ENCODE measurements at places on chromosomes 7 and 10.

DNA sequence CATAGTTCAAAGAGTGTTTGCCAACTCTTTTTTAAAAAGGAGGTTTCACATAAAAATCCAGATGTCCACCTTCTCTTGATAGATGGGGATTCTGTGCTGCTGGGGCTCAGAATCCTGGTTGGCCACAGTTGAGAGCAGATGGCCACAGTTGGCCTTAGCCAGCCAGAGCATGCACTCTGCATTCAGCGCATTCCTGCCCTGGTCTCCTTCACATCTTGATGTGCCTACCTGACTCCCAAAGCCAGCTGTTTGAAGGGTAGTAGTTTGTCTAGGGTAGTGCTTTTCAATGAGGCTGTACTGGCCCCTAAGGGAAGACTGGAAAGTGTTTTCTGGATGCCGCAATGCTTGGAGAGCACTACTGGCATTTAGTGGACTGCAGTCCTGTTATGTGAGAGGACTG is 208.1 kb upstream of the HDAC9 start:
- no peak for DNase-seq

- DNase-seq = no peak
Observed at GRCh38 chr7:115297656-115298055, 375.8 kb downstream of the MDFIC start.

DNA sequence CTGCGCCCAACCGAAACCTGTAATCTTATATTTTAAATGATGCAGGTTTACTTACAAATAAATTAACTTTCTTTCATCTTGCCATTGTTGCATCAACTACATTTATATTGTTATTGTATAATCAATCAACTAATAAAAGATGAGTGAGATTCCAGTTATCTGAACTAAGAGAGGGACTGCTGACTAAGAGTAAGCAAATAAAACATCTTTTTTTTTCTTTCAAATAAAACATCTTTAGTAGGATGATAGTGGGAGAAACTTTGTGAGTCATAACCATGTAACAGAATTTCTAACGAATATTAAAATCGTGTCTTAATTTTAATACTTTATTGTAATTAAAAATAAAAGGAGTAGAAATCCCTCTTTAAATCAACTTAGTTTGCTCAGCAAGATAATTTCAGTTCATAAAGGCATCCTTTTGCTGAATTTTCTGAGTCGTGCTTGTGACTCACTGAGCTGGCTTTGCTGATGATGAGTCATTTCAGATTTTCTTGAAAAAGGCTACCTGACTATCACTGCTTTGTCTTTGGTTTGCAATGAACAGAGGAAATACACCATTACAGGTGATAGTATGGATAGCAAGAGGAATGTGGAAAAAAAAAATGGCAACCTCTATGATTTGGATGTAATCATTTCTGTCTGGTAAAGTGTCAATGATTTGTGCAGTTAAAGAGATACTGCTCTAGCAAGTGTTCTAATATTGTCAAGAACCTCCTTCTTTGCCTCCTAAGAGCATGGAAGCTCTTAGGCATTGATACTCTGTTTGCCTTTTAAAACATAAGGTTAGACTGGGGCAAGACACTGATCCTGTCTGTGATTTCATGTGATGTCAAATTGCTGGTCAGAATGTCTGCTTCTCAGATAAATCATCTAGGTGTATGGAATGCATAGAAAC is 119.5 kb downstream of the GPR158 start:
- no peak for DNase-seq

GRCh38 chr10:26525586-26525985 is 87.4 kb downstream of the APBB1IP start:
- DNase-seq = no peak

DNA sequence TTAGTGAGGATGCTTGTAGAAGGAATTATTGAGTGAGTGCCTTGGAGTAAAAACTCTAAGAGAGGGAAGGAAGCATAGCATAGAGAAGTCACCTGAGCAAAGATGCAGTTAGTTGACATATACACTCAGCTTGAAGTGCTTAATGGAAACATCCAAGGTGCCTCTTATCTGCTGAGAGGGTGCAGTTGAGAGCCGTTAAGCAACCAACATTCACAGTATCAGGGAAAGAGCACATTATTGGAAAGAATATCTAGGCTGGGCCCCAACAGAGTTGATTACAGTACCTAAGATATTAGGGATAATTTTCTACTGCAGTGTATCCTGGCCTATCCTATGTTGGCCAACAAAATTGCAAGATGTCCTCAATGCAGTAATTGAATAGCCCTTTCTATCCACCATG is 302.0 kb downstream of the ETV1 start:
- no peak for DNase-seq

- DNase-seq = peak; percentile 47
Observed at GRCh38 chr7:129376778-129377700, 57.2 kb upstream of the STRIP2 start.

- DNase-seq = no peak
Observed at GRCh38 chr10:96740579-96741281, 20.4 kb upstream of the PIK3AP1 start.
